GM12864 (cell line): ENCODE measurements at places on chromosomes 2 and 18.

- no peak for DNase-seq
Observed at GRCh38 chr2:121635371-121635770, 13.9 kb downstream of the CLASP1 start.

GRCh38 chr18:79071037-79071436, 1.8 kb downstream of the ATP9B start:
- no peak for DNase-seq

GRCh38 chr2:200352636-200353035, 46.1 kb downstream of the SPATS2L start:
- DNase-seq: no peak

GRCh38 chr2:36452260-36452659, 96.7 kb downstream of the CRIM1 start:
- no peak for DNase-seq

DNA sequence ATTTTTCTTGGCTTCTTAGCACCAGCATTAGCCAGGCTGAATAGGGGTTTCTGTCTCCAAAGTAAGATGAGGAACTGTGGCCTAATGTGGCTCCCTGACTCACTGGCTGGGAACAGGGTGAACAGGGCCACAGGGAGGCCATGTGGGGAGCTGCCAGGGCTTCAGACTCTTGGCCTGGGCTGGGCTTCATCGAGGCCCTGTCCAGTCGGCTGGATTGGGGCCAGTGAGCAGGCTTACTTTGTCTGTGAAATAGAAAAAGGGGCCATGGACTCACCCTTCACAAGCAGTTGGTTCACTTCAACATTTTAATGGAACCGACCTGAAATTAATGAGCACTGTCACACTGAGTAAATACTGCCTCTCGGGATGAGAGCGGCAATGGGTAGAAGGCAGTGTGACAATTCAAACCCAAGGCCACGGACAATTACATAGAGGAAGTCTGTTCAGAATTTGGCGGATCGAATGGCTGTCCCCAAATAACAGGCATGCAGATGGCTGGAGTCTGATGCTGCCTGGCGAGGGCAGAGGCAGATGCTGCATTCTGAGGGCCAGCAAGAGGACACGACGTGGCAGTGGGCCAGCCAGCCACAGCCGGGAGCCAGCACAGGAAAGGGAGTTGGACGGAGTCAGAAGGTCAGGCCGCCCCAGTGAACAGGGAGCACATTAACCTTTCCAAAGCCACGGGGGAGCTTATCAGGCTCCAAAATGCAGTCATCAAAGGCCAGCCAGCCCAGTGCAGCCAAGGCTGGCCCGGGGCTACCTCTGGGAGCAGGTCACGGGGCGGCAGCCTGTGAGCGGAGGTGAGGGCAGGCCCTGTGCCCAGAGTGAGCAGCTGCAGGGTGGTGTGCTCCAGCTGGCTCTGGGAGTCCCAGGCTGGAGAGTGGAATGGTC, 146.6 kb upstream of the REV1 start:
- no peak for DNase-seq

GRCh38 chr2:212145121-212145520, 393.5 kb downstream of the ERBB4 start:
- DNase-seq: no peak

GRCh38 chr2:222825031-222825430, 35.8 kb upstream of the ACSL3 start:
- DNase-seq: no peak

GRCh38 chr2:195622966-195623365, 34.1 kb upstream of the SLC39A10 start:
- DNase-seq: no peak

- no peak for DNase-seq
Observed at GRCh38 chr2:163191372-163191771, 352.8 kb upstream of the KCNH7 start.

DNA sequence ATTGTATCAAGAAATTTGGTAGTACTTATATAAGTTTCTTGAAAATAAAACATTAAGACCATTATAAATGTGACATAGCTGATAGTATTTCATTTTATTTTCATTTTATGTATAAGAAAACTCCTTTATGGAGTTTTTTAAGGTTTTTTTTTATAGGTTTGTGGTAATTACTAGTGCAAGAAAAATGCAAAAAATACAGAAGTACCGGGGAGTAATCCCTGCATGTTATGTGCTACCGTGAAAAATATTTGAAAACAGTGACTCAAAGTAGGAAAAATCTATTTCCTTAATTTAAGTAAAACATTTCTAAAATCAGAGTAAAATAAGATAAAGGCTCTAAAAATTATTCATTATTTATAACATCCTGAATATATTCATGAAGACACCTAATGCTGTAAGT, 21.6 kb downstream of the ZSWIM2 start:
- no peak for DNase-seq

DNA sequence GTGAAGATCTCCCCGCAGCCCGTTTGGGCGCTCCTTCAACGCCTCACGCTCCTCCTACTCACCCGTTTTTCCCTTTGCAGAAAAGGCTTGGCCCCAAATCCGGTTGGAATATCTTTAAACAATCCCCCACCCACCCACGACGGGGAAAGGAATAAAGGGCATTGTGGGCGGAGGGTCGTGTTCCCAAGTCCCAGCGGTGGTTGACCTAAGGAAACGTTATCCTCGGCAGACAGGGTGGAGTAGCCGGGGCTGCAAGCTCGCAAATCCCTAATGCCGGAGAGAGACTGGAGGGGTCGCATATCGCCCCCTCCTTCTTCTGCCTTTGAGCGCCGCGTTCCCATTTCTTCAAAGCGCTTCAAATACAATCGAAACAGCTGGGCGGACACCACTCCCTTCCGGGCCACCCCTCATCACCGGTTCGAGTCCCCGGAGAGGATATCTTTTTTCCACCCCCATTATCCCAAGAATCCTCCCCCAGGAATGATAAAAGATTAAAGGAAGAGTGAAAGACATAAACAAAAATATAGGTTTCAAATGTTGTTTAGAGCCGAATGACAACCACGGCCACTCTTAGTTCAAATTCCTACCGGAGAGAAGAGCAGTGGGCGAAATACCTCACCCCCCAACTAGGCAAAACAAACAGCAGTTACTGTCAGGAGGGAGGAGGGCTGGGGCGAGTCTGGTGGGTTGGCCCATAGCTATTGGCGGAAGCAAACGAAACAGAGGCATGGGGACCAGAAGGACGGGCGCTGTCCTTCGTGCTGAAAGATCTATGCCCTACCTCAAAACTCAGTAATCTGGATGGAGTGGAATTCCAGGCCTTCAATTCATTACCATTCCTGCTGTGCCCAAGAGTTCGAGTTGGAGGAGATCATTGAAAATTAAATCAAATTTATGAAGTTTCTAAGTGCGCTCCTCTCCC, 2.8 kb upstream of the GAD1 start:
- DNase-seq: no peak
